ENCODE measurements at places on chromosomes 13 and 19.
A peak's percentile ranks its signal among the peaks of the same experiment; 100 is the strongest.

DNA sequence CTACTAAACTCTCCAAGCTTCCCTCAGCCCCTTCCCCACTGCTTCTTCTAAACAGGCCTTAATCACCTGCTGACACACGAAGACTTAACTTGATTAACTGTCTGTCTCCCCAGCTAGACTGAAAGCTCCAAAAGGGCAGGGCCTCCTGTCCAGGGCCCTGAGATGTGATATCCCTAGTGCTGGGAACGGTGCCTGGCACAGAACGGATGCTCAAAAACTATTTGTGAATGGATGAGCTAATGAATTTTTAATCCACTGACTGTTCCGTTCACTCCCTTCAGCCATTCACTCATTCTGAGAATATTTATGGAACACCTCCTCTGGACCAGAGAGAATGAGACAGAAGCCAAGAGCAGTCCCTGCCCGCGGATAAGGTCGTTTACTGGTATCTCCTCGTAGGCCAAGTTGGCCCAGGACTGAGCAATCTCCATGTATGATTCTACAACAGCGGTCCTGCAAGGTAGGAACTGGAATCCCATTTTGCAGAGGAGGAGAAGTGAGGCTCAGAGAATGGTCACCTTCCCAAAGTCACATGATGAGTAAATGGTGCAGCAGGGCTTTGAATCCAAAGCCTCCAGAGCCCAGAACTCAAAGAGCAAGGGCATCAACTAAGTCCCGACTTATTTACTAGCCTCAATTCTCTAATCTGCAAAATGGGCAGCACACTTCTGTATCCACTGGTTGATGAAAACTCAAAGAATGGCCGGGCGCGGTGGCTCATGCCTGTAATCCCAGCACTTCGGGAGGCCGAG, 3.4 kb downstream of the DMWD start:
- no peak for DNase-seq

- peak; percentile 63 for DNase-seq
Measured at GRCh38 chr13:94548821-94549231, 47.1 kb downstream of the TGDS start.

DNA sequence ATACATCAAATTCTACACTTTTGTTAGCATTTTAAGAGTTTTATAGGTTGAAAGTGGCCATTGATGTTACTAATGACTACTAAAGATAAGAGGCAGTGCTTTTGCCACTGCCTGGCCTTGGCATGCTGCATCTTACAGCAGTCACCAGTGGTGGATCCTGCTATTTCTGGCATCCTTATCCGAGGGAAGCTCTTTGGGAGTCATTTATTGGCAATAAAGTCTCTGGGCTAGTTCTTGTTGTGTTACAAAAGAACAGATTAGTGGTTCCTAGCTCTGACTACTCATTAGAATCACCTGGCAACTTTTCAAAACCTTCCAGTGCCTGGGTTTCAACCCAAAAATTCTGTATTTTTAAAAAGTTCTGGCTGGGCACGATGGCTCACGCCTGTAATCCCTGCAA, 94.5 kb downstream of the ZMYM2 start:
- no peak for DNase-seq

DNA sequence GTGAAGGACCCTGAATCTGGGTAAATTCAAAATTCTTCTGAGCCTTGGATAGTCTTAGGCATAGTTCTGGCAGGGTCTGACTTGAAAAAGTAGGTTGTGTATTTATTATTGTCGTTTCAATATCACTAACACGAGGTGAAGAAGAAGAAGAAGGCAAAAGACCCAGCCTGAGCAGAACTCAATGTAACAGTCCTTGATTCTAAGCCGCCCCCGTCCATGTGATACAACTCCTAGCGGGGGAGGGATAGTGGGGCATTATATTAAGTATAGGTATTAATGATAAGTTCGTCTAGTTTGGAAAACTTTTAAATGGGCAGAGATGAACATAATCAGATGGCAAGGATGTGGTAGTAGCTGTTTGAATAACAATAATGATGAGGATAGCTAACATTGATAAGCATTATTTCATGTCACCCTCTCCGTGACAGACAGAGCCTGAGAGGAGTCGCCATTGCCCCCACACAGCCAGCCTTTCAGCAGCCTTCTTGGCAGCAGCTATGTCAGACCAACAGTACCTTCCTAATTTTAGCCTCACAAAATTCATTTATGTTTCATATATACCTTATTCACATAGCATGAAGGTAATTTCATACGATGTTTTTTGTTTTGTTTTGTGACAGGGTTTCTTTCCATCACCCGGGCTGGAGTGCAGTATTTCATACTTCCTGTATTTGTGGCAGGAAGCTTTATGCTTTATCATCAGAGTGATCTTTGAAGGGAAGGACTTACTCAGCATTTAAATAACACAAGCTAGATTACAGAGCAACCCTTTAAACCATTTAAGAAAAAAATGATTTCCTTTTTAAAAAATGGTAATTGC, 64.4 kb upstream of the NPAS1 start:
- DNase-seq: no peak

GRCh38 chr19:18317961-18318800, 4.7 kb downstream of the LSM4 start:
- peak; percentile 76 for DNase-seq

DNA sequence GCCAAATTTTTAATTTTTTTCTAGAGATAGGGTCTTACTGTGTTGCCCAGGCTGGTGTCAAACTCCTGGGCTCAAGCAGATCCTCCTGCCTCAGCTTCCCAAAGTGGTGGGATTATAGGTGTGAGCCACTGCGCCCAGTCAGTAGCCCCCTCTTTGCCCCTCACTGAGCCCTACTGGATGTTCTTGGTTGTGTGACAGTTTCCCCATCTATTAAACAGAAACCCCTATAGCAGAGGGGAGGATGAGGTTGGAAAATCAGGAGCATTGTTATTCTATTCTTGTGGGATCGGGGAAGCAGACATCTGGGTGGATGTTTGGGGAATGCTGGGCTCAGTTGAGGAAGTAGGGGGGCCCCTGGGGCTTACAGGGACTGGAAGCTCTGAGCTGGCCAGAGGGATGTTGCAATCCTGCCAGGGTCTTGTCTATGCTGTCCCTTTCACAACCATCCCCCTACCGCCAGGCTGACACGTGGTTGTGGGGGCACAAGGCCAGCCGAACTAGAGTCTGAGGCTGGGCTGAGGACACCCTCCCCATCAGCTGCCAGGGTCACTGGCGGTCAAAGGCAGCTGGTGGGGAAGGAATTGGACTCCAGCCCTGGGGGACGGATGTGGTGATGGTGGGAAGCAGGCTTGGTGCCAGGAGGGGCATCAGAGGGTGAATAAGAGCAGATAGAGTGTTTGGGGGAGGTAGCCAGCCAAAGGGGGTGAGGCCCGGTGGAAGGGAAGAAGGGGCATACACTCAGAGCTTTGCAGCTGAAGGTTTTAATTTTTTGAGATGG, 10.9 kb downstream of the APOC1 start:
- DNase-seq: no peak

DNA sequence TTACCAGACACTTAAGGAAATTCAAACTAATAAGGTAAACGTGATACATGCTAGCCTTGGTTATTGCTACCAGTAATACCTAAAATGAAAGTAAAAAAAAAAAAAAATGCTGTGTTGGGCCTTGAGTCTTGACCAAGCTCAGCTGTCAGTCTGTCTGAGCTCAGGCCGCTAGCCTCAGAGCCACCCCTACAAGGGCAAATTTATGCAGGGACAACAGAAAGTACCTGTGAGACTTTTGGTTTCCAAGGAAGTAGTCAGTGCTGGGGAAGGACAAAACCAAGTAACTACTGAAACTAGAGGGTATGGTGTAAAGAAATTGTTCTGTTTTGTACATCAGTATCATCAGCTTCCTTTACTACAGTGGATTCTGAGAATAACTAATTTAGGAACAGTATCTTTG, 134.3 kb upstream of the SLITRK5 start:
- DNase-seq: no peak

DNA sequence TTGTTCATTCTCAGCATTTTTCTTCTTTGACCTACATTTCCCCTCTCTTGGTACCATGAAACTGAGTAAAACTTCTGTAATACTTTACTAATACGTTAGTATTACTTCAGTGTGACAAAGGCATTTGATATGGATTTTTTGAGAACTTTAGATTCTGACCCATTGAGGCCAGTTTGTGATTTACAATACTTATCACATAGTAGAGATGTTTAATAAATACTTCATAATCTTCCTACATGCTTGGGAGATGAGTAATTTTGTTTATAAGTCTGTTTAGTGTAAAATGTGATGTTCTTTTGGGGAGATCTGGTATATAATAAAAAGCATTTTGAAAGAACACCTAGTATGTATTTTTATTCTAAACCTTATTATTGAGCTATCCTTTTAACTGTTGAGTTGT, 29.7 kb downstream of the GTF2F2 start:
- no peak for DNase-seq

GRCh38 chr19:57406516-57407123, 4.3 kb upstream of the ZNF17 start:
- DNase-seq: peak; percentile 80

DNA sequence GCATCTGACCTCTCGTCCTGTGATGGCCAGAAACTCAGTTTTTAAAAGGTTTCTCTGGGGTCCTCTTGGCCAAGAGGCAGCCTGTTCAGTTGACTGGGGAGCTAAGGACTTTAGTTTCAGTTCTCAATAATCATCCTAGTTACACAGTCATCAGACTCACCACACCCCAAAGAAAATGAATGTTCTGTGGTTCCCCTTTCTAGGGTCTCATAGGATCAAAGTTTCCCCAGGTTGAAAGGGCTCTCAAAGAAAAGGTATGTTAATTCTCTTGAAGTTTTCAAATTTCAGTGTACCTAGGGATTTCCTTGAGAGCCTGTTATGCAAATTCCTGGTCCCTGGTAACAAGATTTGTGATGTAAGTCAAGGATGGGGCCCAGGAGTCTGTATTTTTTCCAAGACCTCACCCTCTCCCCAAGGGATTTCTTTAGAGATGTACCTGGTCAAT, 94.9 kb downstream of the FAM216B start:
- peak; percentile 14 for DNase-seq

DNA sequence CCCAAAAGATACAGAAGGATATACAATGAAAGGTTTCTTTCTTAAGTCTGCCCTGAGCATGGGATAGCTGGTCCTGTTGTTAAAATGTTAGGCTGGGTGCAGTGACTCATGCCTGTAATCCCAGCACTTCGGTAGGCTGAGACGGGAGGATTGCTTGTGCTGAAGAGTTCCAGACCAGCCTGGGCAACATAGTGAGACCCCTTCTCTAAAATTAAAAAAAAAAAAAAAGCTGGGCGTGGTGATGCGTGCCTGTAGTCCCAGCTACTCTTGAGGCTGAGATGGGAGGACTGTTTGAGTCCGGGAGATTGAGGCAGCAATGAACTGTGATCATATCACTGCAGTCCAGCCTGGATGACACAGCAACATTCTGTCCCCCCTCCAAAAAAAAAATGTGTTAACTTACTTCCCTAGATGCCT, 52.5 kb upstream of the SHKBP1 start:
- DNase-seq: no peak

DNA sequence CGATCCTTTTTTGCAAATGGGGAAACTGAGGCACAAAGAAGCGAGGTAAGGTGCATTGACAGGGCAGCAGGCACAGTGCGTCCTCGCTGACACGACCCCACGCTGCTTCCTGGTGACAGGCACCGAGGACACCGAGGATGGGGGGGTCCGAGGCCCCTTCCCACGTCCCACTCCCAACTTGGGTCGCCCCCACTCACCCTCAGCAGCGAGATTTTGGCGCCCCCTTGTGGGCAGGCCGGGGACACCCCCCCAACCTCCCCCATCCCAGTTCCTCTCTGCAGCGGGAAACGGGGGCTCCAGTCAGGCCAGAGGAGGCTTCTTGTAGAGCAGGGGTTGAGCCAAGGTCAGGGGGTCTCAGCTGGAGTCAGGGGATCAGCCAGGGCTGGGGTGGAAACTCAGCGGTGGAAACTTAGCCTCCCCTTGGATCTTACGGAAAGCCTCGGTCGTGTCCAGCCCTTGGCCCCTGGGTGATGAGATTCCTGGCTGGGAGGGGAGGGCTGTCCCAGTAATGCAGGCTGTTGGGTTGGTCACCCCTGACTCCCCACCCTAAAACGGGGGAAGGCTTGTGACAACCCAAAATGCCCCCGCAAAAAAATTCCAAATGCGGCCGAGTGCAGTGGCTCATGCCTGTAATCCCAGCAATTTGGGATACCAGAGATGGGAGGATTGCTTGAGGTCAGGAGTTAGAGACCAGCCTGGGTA, 8.2 kb downstream of the SMIM24 start:
- peak; percentile 18 for DNase-seq

DNA sequence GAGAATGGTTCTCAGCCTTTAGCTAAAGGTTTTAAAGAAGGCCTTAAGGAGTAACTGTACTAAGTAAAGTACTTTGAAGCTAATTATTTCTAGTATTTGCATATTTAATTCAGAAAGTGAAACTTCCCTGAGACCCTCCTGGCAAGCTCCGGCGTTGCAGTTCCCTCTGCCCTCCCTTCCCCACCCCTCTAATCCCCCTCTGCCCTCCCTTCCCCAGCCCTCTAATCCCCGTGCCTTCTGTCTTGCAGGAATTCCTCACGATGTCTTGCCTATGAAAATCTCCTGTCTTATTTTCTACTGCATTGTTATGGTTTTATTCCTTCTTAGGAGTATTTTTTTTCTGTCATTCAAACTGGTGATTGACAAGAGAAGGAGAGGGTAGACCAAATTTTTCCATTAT, 236.9 kb downstream of the COL4A1 start:
- no peak for DNase-seq

- DNase-seq: no peak
Measured at GRCh38 chr13:47846886-47847285, 154.2 kb downstream of the SUCLA2 start.

GRCh38 chr13:40379794-40380578, 286.5 kb downstream of the FOXO1 start:
- no peak for DNase-seq

- no peak for DNase-seq
Measured at GRCh38 chr19:42109896-42110295, 22.4 kb downstream of the POU2F2 start.

- peak; percentile 9 for DNase-seq
Measured at GRCh38 chr19:38617283-38617763, 430 bp downstream of the MAP4K1 start.

DNA sequence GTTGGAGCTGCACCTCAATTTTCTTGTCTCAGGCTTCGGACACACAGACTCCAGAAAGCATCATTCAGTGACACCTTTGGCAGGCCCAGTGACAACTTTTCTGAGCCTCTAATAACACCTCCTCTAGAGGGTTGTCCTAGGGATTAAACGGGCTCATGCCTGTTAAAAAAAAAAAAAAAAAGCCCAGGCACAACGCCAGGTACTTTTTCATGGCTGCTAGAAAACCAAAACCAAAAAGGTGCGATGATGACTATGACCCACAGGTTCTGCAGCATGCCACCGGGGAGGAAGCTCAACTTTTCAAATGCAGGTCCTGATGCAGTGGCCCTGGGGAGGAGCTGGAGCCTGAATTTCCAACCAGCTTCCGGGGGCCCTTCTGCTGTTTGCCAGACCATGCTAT, 184.2 kb downstream of the ABCC4 start:
- DNase-seq: no peak

GRCh38 chr13:43472980-43473379, 313.8 kb downstream of the ENOX1 start:
- DNase-seq: no peak

Data from CD4-positive, alpha-beta T cell treated with Interleukin-4 for 1 hour (primary cell).